ENCODE measurements at places on chromosomes 2 and 18.

GRCh38 chr2:10266133-10266620, 36.5 kb upstream of the HPCAL1 start:
- DNase-seq, result no peak

DNA sequence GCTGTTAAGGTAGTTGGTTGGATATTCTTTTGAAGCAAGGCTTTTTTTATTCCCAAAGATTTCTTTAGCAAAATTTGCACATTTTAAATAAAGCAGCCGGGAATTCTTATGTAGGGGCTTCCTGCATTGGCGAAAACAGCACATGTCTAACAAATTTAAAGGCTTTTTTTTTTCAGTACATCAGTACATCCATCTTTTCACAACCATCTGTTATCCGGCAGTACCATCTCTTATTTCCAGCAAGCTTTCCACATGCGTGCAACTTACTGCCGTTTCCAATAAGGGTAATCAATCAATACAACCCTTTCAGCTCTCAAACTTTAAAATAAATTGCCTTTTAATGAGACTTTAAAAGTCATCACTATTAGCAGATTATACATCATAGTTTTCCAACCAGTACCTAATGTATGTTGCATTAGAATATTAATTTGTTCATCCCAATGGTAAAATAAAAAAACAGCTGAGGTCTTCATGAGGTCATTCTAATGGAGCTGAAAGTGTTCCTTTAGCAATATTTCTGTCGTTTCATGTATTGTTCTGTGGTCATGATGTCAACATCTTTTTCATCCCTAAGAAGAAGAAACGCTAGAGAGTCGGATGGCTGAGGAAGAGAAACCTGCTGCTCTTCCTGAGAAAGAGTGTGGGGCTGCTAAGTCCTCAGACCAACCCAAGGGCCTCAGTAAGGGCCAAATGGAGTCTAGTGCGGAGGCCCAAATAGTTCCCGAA, 81.4 kb upstream of the UNC80 start:
- no peak for DNase-seq

DNA sequence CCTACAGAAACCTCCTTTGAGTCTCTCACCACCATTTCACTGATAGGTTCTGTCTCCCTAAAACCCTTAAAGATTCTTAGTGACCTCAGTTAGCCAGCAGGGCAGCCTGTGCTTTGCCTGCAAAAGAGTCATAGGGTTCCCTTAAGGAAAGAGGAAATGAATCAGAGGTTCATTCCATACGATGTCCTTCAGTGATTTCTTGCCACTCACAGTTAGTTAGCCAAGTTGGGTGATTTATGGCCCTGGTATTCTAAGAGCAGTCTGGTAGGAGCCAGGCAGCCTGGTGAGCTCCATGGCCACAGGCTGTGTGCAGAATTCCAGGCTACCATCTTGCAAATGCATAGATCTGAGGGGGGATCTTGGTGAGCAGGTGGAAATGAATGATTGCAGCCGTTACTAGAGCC, 18.7 kb upstream of the CCBE1 start:
- no peak for DNase-seq

DNA sequence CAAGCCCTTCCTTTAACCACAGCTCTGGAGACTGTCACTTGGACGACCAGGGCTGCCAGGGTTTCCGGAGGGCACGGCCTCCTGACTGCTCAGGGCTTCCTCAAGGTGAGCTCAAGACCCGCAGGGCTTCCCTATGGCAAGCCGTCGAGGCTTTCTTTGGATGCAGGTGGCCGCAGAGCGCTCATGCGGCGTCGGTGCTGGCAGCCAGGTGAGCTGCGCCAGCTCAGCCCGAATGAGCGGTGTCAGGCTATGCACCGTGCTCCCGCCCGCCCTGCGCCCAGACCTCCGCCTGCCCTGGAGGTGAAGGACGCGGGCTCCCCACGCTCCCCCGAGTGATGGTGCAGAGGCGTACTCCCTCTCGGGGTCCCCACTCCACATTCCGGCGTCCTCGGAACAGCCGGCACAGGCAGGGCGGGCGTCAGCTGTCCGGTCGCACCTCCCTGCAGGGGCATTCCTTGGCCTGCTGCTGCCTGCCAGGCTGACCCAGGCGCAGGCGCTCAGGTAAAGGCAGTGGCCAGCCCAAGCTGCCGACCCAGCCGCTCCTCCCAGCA, 20.8 kb upstream of the TUBB6 start:
- DNase-seq, result no peak

- DNase-seq, result no peak
These were observed 205.5 kb downstream of the UBE2E3 start for GRCh38 chr2:181185948-181186347.

- DNase-seq, result no peak
These were observed 37.2 kb upstream of the SLC35G4 start for GRCh38 chr18:11572201-11572600.

DNA sequence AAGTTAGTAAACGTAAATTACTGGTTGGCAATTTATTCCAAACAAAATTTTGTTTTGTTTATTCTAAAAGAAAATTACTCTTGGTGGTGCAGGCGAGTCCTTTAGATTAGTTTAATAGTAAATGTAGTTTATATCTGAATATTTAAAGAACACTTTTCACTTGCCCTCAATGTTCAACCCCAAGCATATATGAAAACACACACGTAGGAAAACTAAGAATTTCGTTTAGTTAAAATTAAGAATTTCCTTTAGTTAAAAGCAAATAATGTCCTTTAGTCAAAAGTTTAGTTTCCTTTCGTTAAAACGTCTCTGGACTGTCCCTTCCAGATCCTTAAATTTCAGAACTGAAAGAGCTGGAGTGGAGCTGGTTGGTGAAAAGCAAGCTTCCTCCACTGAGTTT, 19.1 kb upstream of the CYTIP start:
- DNase-seq, result no peak

DNA sequence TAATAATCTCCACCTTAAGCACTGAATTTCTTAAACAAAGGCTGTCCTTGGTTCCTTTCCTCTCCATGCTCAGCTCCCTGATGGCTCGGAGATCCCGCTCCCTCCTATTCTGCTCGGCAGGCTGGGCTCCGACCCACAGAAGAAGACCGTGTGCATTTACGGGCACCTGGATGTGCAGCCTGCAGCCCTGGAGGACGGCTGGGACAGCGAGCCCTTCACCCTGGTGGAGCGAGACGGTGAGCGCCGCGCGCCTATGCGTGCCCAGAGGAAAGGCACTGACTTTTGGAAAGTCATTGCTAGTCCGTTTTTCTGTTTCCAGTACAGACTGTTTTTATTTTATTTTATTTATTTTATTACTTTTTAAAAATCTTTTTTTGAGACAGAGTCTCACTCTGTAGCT, 9.6 kb downstream of the CNDP2 start:
- DNase-seq, result no peak

DNA sequence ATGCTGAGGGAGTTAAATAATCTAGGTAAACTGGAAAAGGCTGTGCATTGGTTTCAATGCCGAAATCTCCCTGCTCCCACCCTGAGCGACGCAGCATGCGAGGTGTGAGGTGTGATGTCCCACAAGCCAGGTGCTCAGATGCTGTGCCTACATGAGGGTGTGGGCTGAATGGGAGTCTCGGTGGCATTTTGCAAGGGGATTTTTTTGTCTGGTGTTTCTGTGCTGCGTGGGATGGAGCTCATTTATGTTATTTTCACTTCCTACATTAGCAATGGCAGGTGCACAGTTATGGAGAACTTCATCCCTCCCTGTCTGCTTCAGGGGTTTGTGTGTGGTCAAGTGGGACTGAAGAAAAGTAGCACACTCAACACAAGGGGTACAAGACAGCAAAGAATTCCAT, 110.2 kb upstream of the CCDC68 start:
- no peak for DNase-seq

GRCh38 chr2:173414823-173415322, 60.2 kb downstream of the CDCA7 start:
- DNase-seq, result no peak

DNA sequence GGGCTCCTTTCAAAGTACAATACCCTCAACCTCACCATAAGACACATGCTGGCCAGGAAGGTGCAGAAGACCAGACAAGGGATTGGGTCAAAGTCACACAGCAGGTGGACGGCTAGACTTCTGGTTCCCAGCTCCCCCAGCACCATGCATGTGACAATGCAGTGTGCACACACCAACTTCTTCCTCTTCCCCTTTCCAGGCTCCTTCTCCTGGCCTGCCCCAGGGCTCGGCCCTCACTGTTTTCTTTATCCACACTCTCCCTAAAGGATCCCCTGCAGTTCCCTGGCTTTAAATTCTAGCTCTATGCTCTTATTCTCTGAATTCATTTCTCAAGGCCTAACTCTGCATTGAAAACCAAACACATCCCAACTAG, 82.3 kb downstream of the LOXHD1 start:
- no peak for DNase-seq

DNA sequence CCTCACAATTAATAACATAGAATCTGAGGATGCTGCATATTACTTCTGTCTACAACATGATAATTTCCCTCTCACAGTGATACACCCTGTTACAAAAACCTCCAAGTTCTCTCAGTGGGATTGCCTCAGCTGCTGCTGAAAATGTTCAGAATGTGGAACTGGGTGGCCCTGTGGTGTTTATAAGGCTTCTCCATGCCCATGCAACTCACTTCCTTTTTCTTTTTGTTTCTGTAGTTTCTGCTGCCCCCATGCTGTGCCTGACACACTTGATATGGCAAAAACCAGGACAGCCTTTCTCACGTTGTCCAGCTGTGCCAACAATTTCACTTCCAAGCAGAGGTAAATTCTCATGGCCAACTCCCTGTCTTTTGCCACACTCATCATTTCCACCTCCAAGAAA, 206.2 kb downstream of the RPIA start:
- DNase-seq, result no peak

DNA sequence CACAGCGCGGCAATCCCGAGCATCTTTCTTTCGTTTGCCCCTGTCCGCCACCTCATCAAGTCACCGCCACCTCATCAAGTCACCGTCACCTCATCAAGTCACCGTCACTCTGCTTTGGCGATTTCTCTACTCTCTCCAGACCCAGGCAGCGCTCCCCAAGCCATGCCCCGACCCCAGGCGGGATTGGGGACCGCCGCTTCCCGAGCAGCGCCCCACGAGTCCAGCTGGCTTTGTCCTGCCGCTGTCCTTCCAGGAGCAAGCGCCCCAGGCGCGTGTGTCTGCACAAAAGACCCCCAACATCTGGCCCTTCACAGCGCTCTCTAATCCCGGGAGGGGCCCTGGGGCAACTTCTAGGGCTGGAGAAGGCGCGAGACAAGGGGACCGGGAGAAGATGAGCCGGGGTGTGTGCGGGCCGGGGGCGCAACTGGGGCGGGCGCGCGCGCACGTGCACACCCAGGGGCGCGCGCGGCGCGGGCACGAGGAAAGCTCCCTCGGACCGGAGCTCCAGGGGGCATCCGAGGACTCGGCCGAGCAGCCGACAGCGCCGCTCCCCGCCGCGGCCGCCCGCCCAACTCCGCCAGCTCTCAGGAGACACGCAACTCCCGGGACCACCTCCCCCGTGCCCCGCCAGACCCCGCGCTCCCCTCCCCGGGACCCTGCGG, 633 bp upstream of the RNF152 start:
- DNase-seq, result no peak

GRCh38 chr2:39837856-39838453, 58.9 kb upstream of the THUMPD2 start:
- no peak for DNase-seq

DNA sequence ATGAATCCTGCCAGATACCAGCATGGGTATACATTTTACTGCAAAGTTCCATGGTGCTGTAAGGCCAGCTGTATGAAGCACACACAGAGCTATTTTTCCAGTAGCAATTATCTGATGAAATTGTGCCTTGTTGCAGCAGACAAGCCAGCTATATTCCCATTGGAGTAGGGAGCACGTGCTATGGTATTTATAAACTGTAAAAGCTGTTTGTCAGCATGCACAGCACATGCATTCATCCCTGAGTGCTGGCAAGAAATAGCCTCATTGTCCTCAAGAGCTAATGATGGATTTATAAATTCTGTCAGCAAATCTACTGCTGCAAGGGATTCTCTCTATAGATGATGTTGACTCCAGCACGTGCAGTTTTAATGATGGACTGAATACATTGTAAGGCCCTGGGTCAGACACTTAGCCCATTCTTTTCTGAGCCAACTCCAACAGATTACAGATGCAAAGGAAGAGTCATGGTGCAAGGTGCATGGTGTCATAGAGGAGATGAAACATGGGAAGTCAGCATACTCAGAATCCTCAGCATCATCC, 61.7 kb downstream of the KCNS3 start:
- DNase-seq, result no peak

DNA sequence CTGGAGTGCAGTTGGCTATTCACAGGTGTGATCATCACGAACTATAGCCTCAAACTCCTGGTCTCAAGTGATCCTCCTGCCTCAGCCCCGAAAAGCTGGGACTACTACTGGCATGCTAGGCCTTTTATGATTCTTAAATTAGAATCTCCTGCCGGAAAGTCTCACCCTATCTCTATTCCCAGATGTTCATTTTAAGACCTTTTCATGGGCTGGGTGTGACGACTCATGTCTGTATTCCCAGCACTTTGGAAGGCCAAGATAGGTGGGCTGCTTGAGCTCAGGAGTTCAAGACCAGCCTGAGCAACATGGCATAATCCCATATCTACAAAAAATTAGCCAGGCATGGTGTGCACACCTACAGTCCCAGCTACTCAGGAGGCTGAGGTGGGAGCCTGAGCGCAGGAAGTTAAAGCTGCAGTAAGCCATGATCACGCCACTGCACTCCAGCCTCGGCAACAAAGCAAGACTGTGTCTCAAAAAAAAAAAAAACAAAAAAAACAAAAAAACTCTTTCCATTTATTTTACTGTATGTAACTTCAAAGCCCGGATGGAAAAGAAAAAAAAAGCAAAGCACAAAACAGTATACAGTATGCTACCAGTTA, 8.1 kb downstream of the PPP4R3B start:
- DNase-seq, result no peak

GRCh38 chr2:217688494-217688893, 314.3 kb downstream of the TNS1 start:
- DNase-seq, result no peak

DNA sequence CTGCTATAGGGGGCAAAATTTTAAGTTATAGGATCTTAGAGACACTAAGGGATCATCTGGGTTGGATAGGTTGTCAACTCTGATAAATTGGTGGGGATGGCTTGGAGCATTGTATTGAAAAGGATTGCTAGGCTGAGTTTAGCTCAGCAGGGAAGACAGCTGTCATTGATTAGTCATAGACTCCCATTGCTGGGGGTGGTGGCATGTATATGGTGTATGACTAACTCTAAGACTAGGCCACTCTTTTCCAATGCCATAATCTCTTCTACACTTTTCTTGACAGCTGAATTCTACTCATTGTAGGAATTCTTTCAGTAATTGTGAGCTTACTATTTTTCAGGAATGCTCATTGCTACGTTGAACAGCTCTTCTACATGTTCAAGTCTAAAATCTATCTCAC, 81.3 kb upstream of the PELI1 start:
- DNase-seq, result no peak

Measured in activated naive CD4-positive, alpha-beta T cell (primary cell).